Esophagus muscularis mucosa (tissue), 4 donors: ENCODE measurements at places on chromosomes 3 and 15. TPM values are rescaled to one million over a fixed set of nuclear protein-coding genes. Genes with fewer than 3 reads are reported as not detected.

- DNase-seq: no peak
These were observed 379.6 kb downstream of the MECOM start for GRCh38 chr3:169283951-169284350.

GRCh38 chr3:37668431-37668817 lies 193.3 kb upstream of the CTDSPL start:
- peak; percentile 89 for DNase-seq

- no peak for DNase-seq
These were observed 9.7 kb downstream of the TRPM7 start for GRCh38 chr15:50676799-50677483.

DNA sequence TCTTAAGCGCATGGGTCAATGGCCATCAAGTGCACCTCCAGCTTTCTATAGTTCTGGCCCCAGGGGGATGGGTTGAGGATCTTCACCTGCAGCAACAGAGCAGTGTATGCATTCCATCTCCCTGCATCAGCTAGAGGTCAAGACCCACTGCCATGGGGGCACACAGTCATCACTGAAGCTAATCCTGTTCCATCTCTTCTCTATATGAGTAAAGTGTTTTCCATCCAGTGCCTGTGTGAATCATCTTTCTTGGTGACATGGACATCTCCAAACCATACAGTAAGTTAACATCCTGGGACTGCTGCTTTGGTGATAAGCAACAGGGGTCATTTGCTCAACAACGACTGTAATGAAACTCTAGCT lies 4.4 kb upstream of the ENTPD3 start:
- DNase-seq: no peak

The AQP9 gene
- 9.6 TPM for total RNA-seq

The GOLGA6B gene
- total RNA-seq: not detected

The SHF gene
- 7.3 TPM for total RNA-seq

The VWA5B2 gene
- total RNA-seq: 0.17 TPM
